ENCODE measurements at places on chromosomes 4 and X.

DNA sequence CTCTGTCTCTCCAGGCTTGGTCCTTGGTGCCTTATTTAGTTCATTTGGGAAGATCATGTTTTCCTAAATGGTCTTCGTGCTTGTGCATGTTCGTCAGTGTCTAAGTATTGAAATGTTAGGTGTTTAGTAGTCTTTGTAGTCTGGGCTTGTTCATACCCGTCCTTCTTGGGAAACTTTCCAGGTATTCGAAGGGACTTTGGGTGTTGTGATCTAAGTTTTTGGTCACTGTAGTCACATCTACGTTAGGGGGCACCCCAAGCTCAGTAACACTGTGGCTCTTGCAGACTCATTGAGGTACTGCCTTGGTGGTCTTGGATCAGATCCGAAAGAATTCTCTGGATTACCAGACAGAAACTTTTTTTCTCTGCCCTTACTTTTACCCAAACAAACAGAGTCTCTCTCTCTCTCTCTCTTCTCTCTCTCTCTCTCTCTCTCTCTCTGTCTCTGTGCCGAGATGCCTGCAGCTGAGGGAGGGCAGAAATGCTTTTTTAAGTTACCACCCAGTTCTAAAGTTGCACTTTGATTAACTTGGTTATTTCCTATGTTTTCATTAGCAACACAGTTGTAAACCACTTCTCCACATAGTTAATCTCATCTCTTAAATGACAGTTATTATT lies 67.6 kb upstream of the SLC7A3 start:
- no peak for DNase-seq

DNA sequence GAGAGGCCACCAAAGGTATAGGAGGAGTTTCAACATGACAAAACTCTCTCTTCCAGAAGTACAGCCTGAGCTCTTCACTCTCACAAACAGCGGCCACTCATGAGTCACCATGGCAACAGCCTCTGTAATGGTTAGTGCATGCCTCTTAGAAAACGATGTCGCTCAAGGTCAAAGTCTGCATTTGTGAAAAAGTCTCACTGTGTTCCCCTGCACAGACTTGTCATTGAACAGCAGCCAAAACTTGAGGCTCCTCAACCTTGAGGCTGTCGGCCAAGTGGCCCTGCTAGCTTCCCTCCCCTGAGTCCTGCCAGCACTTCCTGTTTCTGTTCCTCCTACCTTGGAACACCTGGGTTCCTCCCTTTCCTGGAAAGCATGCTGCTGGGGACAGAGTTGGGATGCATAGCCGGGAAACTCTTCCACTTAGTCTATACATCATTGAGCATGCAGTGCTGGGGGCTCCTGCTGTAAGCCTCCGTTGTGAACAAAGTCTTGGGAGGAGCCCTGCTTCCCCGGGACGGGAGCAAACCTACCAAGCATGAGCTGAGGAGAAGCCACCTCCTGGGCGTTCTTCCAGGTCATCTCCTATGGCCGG lies 66.6 kb downstream of the ING2 start:
- no peak for DNase-seq

GRCh38 chr4:27055221-27055760 lies 194.7 kb downstream of the STIM2 start:
- no peak for DNase-seq

- DNase-seq: no peak
These were observed 175.1 kb upstream of the RADX start for GRCh38 chrX:106436691-106437090.

DNA sequence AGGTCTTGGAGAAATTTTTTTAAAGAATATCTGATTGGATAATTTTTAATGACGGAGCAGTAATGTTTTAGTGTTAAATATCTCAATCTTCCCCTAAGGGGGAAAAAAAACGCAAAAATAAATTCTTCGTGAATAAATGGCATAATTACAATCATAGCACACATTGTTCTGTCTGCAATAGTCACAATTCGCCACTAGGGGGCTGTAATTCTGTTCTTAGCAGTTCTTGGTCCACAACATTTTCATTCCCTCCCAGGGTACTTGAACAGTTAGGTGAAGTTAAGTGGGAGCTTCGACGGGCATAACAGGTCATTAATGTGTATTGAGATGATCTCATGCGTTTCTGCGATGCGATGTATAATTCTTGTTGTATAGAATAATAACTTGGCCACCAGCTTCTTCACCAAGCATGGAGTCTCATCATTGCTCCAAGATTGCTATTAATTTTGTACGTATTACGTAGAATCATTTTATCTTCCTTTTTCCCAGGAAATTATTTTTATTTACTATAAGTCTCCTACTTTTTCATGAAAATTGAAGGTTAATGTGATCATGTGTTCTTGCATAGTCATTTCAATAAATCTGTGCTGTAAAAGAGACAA lies 27.2 kb downstream of the HTR2C start:
- no peak for DNase-seq

- no peak for DNase-seq
These were observed 69.2 kb downstream of the PTCHD1 start for GRCh38 chrX:23403849-23404248.

GRCh38 chr4:149911354-149911753 lies 95.7 kb upstream of the IQCM start:
- no peak for DNase-seq

- DNase-seq: no peak
These were observed 101.6 kb downstream of the KLHL8 start for GRCh38 chr4:87118826-87119225.

DNA sequence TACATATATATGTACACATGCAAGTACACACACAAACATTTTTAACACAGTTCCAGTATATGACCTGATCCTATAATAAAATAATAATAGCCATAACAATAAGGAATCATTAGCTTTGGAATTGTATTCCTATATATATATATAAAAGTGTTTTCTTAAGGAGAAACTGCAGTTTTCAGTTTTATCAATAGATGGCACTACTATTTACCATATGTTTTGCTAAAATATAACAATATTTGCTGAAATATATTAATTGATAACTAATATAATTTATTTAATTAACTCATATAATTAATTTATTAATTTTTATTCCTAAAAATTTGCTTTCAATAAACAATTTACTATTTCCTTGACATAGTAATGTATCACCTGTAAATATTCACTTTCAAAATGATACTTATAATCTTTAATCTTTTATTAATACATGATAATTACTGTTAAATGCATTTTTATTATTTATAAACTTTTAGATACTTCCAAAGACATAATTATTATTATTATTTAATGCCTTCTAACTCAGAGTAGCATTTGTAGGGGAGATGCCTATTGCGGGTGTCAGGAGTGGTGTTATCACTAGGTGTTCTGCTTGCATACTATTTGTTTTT lies 599.5 kb downstream of the FSTL5 start:
- no peak for DNase-seq

- DNase-seq: no peak
These were observed 668.3 kb upstream of the NR3C2 start for GRCh38 chr4:149110481-149110880.

DNA sequence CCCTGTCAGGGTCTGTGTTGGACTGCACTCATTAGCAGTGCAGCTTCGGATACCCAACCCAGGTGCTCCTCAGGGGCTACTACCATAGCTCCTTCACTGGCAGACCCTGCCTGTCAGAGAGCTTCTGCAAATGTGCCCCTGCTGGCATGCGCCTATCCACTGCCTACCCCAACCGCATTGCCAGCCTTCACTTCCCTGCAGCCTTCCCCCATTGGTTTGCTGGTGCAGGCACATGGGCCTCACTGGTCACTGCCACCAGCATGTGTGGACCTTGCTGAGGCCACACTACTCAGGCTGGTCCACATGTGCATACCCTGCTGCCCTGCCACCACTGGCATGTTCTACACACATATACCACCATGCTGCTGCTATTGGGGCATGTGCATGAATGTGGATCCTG lies 72.5 kb upstream of the MAGEH1 start:
- DNase-seq: no peak

GRCh38 chr4:61511716-61512488 lies 311.8 kb downstream of the ADGRL3 start:
- no peak for DNase-seq

- DNase-seq: no peak
These were observed 9.2 kb downstream of the VSIG4 start for GRCh38 chrX:66030505-66031317.

DNA sequence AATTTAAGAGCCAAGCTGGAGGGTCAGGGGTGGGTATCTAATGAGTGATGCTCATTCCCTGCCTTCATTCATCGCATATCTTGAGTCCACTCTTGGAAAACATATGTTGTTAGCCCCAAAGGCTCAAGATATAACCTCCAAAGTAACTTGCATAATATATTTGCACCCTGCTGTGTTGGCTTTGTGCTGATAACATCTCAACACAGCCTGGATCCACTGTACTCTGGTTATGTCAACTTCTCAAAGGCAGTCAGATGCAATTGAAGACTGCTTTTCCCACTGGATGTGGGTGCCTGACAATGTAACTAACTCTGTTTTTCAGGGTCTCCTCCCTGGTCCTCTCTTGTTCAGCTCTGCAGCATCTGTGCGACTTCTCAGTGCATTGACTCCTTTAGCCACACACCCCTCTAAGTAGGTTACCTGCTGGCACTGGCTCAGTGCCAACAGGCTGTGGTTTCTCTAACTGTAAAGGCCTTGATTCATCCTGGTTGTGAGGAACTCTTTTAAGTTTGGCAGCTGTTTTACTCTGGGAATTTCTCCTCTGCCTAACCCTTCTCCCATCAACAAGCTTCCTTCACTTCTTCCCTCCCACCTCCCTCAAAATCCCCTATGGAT lies 28.1 kb downstream of the SLC16A2 start:
- no peak for DNase-seq

DNA sequence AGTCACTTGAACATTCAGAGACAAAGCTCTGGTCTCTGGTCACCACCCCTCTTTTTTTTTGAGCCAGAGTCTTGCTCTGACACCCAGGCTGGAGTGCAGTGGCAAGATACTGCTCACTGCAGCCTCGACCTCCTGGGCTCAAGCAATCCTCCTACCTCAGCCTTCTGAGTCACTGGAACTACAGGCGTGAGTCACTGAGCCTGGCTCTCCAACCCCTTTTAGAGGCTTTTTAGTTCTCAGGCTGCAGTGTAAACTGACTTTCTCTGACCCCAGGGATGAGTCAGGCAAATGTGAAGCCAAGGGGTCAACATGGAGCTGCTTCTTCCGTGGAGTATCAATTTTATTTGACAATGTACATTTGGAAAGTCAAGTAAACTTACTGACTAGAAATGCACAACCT lies 229.2 kb downstream of the PTTG2 start:
- DNase-seq: no peak

- DNase-seq: no peak
These were observed 72.2 kb downstream of the COMMD8 start for GRCh38 chr4:47391256-47391655.

- no peak for DNase-seq
These were observed 78.5 kb downstream of the MID1IP1 start for GRCh38 chrX:38879631-38880220.

GRCh38 chr4:100982345-100982744 lies 365.0 kb downstream of the PPP3CA start:
- DNase-seq: no peak

DNA sequence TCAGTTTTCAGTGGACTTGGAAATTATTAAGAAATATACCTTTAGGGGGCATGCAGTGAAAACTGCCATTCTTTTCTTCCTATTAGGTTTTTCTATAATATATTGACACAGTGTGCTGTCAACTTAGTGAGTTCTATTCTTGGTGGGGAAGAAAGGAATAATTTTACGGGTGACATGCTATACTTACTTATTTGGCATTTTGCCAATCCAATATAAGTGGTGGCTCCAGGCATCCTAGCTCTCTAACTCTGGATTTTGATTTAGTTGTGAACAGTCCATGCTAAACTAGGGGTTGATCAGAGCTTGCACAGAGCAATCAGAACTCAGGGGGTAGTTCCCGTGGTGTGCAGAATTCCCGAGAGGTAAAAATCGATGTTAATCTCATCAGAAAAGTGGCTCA lies 277.7 kb upstream of the FTHL17 start:
- DNase-seq: no peak

DNA sequence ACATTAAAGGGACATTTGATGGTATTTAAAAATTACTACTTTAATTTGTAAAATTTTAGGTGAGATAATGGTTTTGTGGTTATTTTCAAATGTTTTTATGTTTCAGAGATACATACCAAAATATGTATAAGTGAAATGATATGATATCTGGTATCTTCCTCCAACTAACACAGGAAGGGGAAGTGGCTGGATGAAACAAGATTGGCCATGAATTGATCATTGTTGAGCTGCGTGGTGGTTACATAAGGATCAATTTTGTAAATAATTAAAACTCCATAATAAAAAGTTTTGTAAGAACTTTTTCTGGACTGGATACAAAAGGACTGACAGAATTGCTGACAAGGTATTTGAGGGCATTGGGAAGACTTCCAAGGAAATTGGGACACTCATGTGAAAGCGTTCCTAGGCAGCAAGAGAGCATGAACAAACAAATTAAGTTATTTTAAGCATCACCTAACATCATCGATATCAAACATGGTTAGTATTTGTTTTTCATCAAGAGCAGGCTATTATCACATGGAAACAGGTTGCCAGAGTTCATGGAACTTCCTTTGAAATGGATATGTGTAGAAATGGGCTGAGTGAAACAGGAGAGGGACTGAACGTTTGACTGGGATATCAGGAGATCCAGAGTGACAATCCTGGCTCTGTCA lies 4.4 kb upstream of the PGM2 start:
- no peak for DNase-seq
